ENCODE measurements at places on chromosomes 1 and 21.

GRCh38 chr1:145916745-145917144 is 1.8 kb downstream of the PEX11B start:
- DNase-seq = no peak

- DNase-seq = no peak
These were observed 52.8 kb upstream of the IFFO2 start for GRCh38 chr1:19009126-19009881.

GRCh38 chr21:21196087-21196486 is 197.9 kb downstream of the NCAM2 start:
- DNase-seq = no peak

DNA sequence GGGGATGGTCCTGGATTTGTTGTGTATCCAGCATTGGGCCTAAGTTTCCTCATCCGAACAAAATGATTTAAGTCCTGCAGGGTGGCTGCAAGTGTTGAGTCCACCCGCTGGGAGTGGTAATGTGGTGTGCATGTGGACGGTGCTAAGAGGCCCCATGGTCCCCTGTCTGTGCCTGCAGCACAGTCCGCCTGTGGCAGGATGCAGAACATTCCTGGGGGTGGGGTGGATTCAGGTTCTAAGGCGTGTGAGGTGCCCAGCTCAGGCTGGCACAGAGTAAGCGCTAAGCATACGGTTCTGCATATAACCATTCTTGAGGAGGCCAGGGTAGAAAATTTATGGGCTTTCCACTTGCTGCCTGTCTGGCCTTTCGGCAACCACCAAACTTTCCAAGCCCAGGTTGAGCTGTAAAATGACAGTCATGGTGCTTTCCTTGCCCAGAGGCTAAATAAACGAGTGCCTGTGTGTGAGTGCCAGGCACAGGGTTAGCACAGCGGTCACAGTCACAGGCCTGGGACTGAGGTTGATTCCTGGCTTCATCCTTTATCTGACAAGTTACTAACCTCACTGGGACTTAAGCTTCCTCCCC is 30.7 kb downstream of the SLC2A1 start:
- DNase-seq = no peak

GRCh38 chr1:29901624-29902325 is 665.5 kb downstream of the PTPRU start:
- no peak for DNase-seq

GRCh38 chr1:195763146-195763906 is 844.9 kb downstream of the KCNT2 start:
- DNase-seq = no peak

DNA sequence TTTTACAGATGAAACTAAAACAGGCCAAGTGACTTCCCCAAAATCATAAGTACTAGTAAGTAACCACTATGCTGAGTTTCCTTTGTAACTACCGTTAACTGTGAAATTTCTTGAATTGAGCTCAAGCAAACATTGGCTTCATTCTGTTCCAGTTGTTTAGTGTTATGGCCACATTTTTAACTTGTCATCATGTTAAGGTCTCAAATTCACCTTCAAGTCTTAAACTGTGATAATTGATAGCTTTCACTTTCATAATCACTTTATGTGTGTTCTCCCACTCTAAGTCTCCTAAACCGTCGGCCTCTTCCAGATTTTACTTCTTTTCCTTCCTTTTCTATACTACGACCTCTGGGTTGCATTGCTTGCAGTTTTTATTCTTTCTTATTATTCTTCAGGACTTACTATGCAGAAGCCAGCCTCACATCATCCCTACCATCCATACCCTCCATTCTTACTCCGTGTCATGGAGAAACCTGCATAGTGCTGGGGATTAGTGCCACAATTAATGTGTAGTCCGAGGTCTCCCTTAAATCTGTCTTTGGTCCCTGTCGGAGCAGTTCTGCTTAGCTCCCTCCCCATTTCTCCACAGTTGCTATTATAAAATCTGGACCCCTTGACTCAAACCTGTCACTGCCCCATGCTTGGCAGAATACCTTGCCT is 5.8 kb downstream of the KIF1B start:
- no peak for DNase-seq

- no peak for DNase-seq
These were observed 123.3 kb downstream of the ZC3H11B start for GRCh38 chr1:219489636-219490035.

DNA sequence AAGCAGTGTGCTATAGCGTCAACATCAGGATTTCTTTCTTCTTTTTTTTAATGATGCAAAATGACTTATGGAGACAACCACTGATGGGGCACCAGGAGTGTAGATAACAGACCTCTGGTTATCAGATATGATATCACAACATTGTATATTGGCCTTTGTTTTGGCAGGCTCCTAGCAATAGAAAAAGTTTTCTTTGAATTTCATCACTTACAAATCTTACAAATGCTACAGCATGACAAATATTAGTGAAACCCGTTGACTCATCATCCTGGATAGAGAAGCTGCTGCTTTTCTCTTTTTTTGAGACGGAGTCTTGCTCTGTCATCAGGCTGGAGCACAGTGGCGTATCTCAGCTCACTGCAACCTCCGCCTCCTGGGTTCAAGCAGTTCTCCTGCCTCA is 92.9 kb downstream of the LTN1 start:
- no peak for DNase-seq

- no peak for DNase-seq
These were observed 11.8 kb downstream of the NPHP4 start for GRCh38 chr1:5980314-5981008.

DNA sequence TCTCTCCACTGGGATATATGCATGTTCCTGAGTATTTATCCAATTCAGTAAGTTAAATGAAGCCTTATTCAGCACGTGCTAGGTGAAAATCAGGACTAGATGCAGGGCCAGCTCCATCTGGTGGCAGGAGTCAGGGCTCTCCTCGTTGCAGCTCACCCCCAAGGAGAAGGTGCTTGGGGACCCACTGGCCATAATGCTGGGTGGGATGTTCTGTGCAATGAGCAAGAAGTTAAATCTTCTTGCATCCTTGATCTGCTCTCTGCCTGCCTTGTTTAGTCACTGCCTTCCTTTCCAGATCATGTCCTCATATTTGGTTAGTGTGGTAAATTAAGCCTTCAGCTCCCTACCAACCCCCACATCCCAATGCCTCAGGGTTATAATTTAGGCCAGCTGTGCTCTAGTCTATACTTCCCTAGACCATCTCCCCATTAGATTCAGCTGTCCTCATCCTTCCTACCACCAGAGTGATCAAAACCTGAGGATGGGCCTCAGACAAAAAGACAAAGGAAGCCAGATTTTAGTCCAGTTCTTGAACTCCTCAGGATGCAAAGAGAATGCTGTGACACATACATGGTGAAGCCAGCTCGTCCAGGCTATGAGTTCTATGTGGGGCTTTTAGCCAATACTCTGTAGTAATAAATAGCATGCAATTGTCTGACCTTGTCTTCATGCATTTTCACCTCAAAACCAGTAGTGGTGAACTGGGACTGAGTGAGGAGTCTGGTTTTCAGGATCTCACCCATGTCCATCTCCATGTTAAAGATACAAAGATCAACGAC is 55.9 kb downstream of the SEC16B start:
- no peak for DNase-seq

DNA sequence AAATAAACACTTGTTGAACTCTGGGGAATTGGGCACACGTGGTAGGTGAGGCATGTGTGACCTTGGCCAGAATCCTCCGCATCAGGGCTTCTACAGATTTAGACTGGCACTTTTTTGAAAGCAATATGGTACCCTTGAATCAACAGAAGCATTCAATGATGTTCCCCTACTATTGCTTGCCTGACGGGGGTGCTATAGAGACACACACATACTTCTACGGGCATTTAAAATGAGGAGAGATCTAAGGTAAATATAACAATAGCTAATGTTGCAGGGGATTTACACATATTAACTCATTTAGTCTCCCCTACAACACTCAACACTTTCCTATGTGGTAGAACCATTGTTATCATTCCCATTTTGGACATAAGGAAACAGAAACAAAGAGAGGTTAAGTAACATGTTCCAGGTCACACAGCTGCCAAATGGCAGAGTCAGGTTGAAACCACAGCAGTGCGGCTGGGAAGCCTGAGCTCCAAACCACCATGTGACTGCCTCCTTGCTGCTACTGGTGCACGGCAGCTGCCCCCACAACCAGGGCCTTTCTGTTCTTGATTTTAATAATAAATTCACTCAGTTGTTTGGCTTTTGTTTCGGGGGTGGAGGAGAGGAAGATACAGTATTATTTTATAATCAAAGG is 147.4 kb downstream of the ZNF281 start:
- no peak for DNase-seq

- no peak for DNase-seq
These were observed 287.9 kb downstream of the PLPP3 start for GRCh38 chr1:56291374-56291919.

GRCh38 chr1:33649759-33650158 is 177.3 kb downstream of the ZSCAN20 start:
- DNase-seq = no peak

DNA sequence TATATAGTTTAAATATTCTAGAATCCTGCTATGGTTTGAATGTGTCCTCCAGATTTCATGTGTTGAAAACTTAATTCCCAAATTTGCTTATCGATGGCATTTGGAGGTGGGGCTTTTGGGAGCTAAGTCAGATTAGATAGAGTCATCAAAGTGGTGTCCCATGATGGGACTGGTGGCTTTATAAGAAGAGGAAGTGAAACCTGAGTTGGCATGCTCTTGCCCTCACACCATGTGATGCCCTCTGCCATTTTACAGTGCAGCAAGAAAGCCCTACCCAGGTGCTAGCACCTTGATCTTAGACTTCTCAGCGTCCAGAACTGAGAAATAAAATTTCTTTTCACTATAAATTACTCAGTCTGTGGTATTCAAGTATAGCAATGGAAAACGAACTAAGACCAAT is 111.3 kb downstream of the TGFB2 start:
- DNase-seq = no peak

DNA sequence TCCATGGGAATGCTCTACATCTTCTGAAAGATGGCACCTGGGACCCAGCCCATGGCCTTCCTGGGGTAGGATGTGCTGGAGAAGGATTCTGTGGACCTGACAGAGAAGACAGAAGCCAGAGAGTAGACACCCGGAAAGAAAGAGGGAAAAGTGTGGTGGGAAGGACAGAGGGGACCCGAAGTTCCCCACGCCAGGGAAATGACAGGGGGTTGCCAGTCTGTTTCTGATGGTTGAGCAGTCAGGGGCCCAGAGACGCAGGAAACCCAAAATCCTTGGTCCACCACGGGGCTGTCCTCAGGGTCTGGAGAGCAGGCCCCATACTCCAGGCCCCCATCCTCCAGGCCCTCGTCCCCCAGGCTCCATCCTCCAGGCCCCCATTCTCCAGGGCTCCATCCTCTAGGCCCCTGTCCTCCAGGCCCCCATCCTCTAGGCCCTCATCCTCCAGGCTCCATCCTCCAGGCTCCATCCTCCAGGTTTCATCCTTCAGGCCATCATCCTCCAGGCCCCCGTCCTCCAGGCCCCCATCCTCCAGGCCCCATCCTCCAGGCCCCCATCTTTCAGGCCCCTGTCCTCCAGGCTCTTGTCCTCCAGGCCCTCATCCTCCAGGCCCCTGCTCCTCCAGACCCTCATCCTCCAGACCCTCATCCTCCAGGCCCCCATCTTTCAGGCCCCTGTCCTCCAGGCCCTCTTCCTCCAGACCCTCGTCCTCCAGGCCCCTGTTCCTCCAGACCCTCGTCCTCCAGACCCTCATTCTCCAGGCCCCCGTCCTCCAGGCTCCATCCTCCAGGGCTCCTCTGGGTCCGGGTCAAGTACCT is 1.0 kb upstream of the TFF2 start:
- no peak for DNase-seq

GRCh38 chr21:45109831-45110492 is 35.6 kb downstream of the ADARB1 start:
- no peak for DNase-seq

- no peak for DNase-seq
These were observed 270.5 kb downstream of the GRIK3 start for GRCh38 chr1:36763771-36764170.

GRCh38 chr1:194548071-194548470 is 1361.7 kb upstream of the B3GALT2 start:
- no peak for DNase-seq

DNA sequence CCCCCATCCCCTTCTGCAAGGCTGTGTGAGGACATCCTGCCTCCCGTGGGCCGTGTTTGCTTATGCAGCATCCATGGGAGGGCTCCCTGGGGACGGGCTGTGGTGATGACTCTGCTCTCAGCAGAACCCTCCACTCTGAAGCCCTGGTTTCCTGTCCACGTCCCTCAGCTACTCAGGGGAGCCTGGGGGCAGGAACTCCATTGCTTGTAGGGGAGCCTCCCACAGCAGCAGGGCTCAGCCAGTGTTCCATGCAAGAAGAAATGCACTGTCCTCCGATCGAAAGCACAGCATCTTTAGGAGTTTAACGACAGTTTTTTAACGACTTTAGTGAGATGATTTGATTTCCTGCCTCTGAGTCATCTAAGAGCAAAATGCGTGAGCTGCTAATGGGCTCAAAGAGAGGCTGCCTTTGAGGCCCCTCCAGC is 8.3 kb upstream of the KCNAB2 start:
- no peak for DNase-seq

GRCh38 chr1:225044258-225044657 is 114.8 kb downstream of the DNAH14 start:
- DNase-seq = no peak

- DNase-seq = no peak
These were observed 5.8 kb downstream of the KIAA1614 start for GRCh38 chr1:180918519-180918918.

- no peak for DNase-seq
These were observed 1.9 kb upstream of the TUT4 start for GRCh38 chr1:52554756-52555155.

GRCh38 chr1:83718338-83718737 is 280.6 kb downstream of the TTLL7 start:
- DNase-seq = no peak

GRCh38 chr1:28526886-28527285 is 21.0 kb downstream of the RCC1 start:
- DNase-seq = no peak

- DNase-seq = no peak
These were observed 513.5 kb downstream of the LMO4 start for GRCh38 chr1:87842156-87842555.

GRCh38 chr1:208211921-208212843 is 32.0 kb downstream of the PLXNA2 start:
- DNase-seq = no peak

GRCh38 chr1:91651661-91652071 is 151.0 kb downstream of the CDC7 start:
- DNase-seq = no peak

DNA sequence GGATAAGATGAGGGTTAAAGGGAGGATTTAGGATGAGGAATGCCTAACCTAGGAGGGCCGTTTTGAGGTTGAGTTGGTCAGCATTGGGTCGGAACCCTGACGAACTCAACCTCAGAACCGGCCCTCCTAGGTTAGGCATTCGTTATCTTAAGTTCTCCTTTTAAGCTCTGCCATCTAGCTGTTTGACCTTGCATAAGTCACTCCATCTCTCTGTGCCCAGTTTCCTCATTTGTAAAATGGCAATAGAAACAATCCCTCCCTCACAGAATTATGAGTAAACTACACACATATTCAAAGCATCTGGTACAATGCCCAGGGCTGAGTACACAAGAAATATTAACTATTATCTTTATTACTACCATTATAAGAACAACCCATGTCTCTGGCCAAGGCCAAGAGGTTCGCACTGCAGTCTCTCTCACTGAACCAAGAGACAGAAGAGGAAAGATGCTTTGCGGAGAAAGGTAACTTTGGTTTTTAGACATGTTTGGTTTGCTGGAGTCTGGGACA is 4.8 kb downstream of the ABCB10 start:
- DNase-seq = no peak

- DNase-seq = no peak
These were observed 388.2 kb downstream of the USP25 start for GRCh38 chr21:16117851-16118590.

Measured in C1 segment of cervical spinal cord (tissue), 14 donors.